ENCODE measurements at places on chromosomes 16 and 17.

DNA sequence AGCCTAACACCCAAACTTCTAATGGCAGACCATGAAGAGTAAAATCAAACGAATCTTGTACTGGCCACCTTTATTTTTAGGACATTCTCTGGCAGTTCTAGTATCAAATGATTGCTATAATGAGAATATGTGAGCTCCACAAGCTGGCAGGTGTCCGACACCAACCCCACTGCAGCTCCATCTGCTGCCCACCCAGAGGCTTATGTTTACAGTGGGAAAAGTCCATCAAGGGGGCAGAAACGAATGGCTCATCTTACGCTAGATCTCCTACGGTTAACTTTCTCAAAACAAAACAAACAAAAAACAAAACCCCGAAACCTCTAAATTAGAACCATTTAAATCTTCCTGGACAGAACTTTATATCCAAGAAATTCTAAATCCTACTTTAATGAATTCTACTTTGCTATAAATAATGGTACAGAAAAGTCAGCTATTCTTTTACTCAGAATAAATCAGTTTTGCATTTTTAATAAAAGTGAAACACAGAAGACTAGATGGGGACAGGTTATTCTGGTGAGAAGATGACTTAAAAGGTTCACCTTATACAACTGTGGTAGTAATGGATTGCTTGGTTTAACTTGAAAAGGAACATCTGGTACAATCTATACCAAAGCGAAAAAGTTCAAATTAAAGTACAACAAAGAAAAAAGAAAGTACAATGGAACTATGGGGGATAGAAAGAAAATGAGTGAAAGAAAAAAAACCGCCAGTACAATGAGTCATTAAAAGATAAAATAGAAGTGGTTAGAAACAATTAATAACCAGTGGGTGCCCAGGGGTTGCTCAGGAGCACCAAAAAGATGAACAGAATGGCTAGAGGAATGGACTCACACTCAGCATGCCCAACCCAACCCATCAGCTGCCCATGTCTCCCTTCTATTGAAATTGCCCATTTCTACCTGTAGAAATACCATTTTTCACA lies 40.2 kb downstream of the GRB2 start:
- no peak for DNase-seq

- DNase-seq, result peak; percentile 76
These were observed at the start of gene SPG7 for GRCh38 chr16:89507834-89508590. Gene SPG7, plus strand, starts transcription at chr16:89508403. Its CDS starts 15 bp downstream, at chr16:89508418.

GRCh38 chr16:56664506-56664905 lies 3.4 kb downstream of the MT1G start:
- DNase-seq, result no peak

DNA sequence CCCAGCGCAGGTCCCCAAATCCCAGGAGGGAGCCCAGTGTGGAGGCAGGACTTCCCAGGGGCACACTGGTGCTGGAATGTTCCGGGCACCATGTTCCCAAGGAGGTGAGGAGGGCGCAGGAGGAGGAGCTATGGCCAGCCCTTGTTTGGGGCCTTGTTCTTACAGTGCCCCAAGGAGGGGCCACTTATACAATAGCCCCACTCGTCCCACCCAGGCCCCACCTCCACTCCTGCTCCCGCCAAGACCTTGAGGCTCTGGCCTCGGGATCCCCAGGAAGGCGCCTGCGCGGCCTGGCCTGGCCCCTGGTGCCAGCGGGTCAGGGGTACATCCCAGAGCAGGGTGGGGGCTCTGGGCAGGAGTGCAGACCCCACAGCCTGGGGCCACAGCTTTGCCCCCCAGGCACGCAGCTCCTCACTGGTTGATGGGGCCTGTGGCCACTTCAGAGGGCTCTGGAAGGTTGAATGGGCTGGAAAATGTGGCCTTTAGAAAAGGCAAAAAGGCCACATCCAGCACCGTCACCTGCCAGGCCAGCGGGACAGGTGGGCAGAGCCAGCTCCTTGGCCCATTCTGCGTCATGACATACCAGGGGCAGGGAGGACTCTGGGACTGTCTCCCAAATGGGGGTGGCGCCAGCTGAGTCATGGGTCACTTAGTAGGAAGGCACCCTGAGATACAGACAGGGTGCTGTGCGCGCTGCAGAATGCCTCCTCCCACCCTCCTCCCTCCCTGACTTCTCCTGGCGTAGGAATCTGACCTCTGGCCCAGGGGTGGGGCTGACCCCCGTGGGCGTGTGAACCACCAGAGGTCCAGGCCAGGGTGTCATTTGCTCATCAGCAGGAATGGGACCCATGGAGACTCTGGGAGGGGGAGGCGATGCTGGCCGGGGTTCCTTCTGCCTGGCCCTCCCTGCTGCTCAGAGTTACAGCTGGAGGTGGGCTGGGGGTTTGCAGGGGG lies 32.3 kb upstream of the PVALEF start:
- no peak for DNase-seq

DNA sequence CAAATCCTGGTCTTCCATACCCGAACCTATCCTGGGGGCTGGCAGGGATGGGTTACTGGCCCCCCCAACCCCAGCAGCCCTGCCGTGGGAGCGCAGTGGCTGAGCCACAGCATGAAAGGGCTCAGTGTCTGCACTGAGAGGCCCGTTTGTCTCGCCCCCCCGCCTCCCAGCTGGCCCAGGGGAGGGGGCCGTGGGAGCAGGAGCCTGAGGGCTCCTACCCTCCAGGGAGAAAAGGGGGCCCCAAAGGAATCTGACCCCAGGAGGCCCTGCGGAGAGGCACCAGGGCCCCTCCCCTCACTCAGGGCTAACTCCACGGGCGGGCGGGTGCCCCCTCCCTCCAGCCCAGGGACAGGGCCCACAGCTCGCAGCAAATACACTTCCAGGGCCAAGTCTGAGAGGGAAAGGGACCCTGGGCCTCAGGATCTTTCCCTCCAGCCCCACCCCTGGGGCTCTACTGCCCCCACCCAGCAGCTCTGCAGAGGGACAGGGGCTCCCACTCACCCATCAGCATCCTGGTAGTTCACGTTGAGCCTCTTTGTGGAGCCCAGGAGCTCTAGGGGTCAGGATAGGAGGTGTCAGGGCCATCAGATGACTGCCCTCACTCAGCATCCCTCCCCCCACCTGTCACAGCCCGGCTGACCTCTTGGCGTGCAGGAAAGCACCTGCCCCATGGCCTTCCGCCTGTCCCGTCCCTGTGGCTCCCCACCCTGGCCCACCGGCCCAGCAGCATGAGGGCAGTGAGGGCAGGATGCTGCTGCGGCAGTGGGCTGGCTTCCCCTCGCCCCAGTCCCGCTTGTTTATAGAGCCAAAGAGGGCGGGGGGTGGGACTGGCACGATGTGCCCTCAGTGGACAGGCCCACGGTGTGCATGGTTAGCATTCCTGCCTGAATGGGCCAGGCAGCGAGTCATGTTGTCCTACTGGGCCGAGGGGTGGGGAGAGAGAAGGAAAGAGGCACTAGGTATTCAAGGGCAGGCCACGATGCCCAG lies 7.3 kb downstream of the CASKIN2 start:
- peak; percentile 84 for DNase-seq

DNA sequence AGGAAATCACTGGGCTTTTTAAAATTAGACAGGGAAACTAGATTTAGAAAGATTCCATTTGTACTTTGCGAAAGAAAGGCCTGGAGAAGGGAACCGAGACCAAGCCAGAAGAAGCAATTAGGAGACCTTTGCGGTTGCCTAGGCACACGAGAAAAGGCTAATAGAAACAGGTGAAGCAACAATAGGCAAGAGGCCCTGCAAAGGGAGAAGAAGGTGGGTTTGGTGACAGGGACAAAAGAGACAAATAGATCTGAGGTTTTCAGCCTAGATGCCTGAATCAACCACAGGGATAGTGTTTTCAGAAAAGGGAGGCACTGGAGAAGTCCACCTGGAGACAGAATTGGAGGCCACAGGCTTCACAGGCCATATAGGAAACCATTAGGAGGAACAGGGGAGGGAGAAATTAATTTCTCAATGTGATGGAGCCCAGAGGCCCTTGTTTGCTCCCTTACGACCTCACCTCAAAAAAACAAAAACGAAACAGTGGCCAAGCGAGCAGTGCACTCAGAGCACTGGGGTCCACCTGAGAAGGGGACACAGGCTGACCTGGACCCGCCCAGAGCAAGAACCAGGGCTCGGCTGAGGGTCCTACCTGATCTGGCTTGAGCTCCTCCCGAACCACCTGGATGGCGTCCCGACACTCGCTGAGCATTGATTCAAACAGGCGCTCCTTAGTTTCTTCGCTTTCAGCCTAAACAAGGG lies 22.3 kb downstream of the SRP68 start:
- no peak for DNase-seq

DNA sequence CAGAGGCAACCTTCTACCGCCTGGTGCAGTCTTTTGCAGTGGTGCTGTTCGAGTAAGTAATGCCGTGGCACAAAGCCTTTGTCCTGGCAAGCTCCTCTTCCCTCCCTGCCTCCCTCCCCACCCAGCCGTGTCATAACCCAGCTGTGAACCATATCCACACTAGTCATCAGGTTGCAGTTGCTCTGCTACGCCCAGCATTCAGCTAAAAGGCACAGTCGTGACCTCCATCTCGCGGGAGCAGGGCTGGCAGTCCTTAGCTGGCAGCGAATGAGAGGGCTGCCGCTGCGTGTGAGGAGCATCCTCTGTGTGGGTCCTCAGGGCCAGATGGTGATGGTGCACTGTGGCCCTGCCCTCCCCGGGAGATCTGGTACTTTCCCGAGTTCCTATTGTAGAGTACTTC lies 39.3 kb downstream of the CIBAR2 start:
- no peak for DNase-seq

GRCh38 chr16:67169642-67170167 lies 633 bp upstream of the NOL3 start:
- DNase-seq, result no peak

DNA sequence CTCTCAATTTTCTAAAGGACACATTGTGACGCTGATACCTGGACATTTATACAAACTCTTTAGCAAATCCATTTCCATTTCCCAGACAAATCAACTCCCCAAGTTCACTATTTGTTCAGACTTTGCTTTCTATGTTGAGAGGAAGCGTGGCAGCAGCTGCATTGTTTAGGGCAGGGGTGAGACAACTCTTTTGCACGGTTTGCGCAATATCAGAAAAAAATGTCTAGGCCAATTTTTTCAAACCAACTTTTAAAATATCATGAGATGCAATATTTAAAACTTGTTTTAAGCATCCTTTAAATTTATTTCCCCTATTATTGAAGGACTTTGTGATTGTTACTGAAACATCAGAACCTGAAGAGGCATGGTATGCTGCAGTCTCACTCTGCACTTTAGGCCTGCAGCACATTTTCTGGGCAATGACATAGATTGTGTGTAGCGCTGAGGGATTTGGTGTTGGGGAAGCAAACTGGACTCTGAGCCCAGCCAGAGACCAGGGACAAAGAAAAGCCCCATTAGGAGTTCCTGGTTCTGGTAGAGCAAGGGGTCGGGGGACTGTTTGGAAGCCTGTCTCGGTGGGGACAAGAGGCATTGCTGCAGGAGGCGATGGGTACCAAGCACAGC lies 6.4 kb upstream of the CCDC182 start:
- no peak for DNase-seq

DNA sequence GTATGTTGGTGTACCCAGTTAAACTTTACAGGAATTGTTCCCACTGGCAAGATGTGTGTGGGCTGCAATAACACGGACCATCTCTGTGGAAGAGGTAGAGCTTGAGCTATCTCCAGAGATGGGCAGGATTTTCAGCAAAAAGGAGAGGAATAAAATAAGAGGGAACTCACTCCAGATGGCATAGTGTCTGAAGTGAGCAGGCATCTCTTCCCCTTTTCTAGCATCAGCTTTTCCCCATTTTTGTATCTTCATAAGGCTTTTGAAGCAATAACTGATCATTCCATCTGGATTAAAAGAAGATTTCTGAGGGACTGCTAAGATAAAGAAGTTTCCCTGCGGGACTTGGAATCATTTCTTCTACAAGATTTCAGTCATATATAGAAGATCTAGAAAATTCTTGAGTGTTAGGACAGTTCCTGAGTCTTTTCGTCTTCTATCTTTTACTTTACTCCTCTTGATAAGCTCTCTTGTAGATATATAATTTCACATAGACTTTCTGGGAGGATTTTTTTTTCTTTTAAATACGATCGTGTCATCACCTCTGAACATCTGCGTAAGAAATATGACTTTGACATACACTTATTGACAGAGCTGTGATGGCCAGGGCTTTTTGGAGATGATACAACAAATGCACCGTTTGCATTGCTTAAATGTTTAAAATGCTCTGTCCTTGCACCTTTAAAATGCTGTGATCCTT lies 2.1 kb downstream of the CPD start:
- no peak for DNase-seq

- no peak for DNase-seq
These were observed 42.3 kb downstream of the MAPT start for GRCh38 chr17:45936610-45937009.
